Right atrium auricular region (tissue), 2 donors: ENCODE measurements at places on chromosomes 13 and 19. TPM values are rescaled to one million over a fixed set of nuclear protein-coding genes. Genes with fewer than 3 reads are reported as not detected.

AKAP8 gene
- 17.9 TPM for total RNA-seq

DNA sequence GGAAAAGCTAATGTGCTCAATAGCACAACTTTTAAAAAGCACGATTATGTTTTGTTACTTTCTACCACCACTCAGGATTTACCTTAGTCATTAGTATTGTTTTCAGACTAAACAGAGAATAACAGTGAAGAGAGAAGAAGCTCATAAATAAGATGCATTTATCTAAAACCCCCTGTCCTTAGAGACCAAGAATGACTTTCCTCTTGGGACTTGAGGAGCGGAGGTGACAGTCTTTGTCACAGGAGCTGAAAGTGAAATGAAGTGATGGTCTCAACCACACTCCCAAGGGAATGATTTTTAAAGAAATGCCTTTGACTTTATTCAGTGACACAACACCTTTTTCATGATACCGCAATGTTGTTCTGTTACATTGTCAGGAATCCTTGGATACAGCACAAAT lies 190.6 kb upstream of the NBEA start:
- no peak overlapping the region for H3K27ac ChIP-seq
- no peak for DNase-seq
- no peaks in the 10 kb centered on the region for H3K36me3 ChIP-seq
- H3K27me3 ChIP-seq, result no peaks in the 10 kb centered on the region

DNA sequence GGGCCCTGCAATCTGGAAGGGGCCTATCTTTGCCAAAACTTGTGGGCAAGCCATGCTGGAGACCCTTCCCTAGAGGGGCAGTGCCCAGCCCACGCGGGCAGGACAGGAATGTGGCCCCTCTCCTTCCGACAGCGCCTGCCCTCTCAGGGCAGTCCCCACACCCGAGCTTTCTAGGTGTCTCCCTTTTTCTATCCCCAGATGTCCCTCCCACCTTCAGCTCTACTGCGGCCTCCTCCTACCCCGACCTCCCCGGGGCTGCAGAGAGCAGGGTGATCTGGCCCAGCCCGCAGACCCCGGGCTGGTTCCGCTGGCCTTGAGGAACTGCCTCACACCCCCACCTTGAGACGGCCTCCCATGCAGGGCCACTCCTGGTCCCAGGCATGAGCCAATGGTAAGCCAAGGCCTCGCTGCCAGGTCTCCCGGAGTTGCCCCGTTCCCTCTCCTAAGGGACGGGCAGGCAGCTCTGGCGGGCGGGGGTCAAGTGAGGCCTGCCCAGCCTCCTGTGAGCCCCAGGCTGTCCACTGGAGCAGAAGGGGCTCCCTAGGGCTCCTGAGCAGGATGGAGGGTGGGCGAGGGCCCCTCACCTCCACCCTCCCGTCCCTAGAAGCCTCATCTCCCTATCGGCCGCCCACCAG lies 39.7 kb downstream of the KLF2 start:
- no peak overlapping the region for H3K27ac ChIP-seq
- DNase-seq, result no peak
- H3K36me3 ChIP-seq, result peaks cover 7% of the 10 kb centered on the region
- H3K4me3 ChIP-seq, result no peak overlapping the region
- no peaks in the 10 kb centered on the region for H3K27me3 ChIP-seq

GRCh38 chr13:83829810-83830209 lies 52.5 kb downstream of the SLITRK1 start:
- no peaks in the 10 kb centered on the region for H3K36me3 ChIP-seq
- DNase-seq, result no peak
- no peaks in the 10 kb centered on the region for H3K27me3 ChIP-seq
- H3K4me3 ChIP-seq, result no peak overlapping the region

DNA sequence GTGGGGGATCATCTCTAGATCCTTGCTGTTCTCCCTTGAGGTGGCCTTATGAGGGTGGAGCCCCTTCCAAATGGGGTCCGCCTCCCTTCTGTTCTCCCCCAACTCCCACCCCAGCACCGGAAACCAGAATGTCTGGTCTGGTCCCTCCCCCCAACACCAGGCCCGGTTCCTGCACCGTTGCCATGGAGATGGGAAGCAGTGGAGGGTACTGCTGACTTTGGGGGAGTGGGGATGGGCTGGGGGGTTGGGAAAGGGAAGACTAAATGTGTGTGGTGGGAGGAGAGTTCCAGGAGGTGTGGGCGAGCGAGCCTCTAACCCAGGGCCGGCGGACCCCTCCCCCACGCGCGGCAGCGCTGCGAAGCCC lies 1.7 kb downstream of the SHANK1 start:
- peaks cover 6% of the 10 kb centered on the region for H3K27me3 ChIP-seq
- H3K4me1 ChIP-seq, result no peaks in the 10 kb centered on the region
- H3K27ac ChIP-seq, result no peak overlapping the region
- DNase-seq, result no peak
- H3K4me3 ChIP-seq, result peak overlapping the region; percentile 53
- H3K36me3 ChIP-seq, result no peaks in the 10 kb centered on the region

DNA sequence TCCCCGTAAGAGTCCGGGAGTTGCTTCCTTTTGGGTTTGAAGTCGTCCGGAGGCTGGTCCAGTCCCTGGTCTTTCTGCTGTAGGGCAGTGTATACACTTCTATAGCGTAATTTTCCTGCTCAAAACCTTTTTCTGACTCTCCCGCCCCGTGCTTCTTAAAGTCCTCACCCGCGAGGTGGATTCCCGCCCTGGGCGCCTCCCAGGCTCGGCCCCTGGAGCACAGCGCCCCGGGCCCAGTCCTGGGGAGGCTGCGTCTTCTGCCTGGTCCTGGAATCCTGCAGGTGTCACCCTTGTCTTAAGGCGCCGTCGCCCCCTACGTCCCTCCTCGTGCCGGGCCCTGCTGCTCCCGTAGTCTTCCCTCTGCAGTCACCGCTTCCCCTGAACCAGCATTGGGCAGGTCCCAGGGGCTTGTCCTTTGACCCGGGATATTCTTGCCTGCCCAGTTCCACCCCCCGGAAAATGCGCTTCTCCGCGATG lies 34.4 kb upstream of the ZNF808 start:
- no peak overlapping the region for H3K4me3 ChIP-seq
- H3K36me3 ChIP-seq, result no peaks in the 10 kb centered on the region
- no peaks in the 10 kb centered on the region for H3K27me3 ChIP-seq
- DNase-seq, result no peak

GRCh38 chr19:34487651-34488051 lies 6.1 kb downstream of the WTIP start:
- H3K4me3 ChIP-seq, result no peak overlapping the region
- H3K36me3 ChIP-seq, result peaks cover 26% of the 10 kb centered on the region
- H3K27me3 ChIP-seq, result no peaks in the 10 kb centered on the region

PKN1 gene
- total RNA-seq, result 111 TPM

GRCh38 chr19:1266916-1267476 lies 2.1 kb upstream of the CIRBP start:
- H3K4me3 ChIP-seq, result peak overlapping the region; percentile 40
- H3K27ac ChIP-seq, result peak overlapping the region; percentile 93

CEACAM1 gene
- total RNA-seq, result 0.94 TPM

GRCh38 chr13:49464621-49465325 lies 20.7 kb downstream of the SETDB2 start:
- no peak overlapping the region for H3K4me3 ChIP-seq
- no peak for DNase-seq
- peaks cover 39% of the 10 kb centered on the region for H3K36me3 ChIP-seq
- H3K27me3 ChIP-seq, result no peaks in the 10 kb centered on the region

CHST8 gene
- 0.43 TPM for total RNA-seq

GRCh38 chr19:434152-434960 lies 25.4 kb upstream of the C2CD4C start:
- H3K27ac ChIP-seq, result no peak overlapping the region
- no peak for DNase-seq
- H3K4me3 ChIP-seq, result no peak overlapping the region

GRCh38 chr13:27621116-27621365 lies 651 bp upstream of the POLR1D start:
- H3K36me3 ChIP-seq, result no peaks in the 10 kb centered on the region
- H3K4me1 ChIP-seq, result peaks cover 29% of the 10 kb centered on the region
- H3K27ac ChIP-seq, result peak overlapping the region; percentile 98

GRCh38 chr19:45446944-45447343 lies 20.9 kb upstream of the FOSB start:
- DNase-seq, result no peak
- peaks cover 47% of the 10 kb centered on the region for H3K4me1 ChIP-seq
- H3K4me3 ChIP-seq, result no peak overlapping the region
- no peak overlapping the region for H3K27ac ChIP-seq

- DNase-seq, result no peak
- H3K36me3 ChIP-seq, result no peaks in the 10 kb centered on the region
- H3K27me3 ChIP-seq, result no peaks in the 10 kb centered on the region
- no peak overlapping the region for H3K4me3 ChIP-seq
- H3K27ac ChIP-seq, result no peak overlapping the region
Measured at GRCh38 chr13:80612804-80613203, 271.9 kb upstream of the SPRY2 start.

- H3K4me1 ChIP-seq, result no peaks in the 10 kb centered on the region
- H3K36me3 ChIP-seq, result no peaks in the 10 kb centered on the region
- no peaks in the 10 kb centered on the region for H3K27me3 ChIP-seq
Measured at GRCh38 chr19:23901360-23901759, 13.3 kb upstream of the ZNF726 start.

DNA sequence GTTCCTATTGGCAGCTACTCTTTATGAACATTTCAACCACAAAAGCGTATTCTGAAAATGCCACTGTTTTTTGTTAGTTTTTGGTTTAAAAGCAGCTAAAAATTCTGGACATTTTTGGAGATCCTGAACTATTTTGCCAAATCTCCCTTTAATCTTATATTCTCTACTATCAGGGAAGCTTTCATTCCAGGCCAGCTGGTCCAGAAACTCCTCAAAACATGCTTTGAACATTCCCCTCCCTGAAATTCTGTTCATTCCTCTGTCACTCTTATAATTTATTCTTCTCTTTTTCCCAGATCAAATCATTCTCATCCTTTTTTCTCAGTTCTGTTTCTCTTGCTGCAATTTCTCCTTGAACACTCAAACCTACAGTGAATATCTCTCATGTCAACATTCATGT lies 790.9 kb upstream of the ARGLU1 start:
- no peaks in the 10 kb centered on the region for H3K36me3 ChIP-seq
- no peak overlapping the region for H3K27ac ChIP-seq
- no peaks in the 10 kb centered on the region for H3K4me1 ChIP-seq
- H3K27me3 ChIP-seq, result no peaks in the 10 kb centered on the region
- H3K4me3 ChIP-seq, result no peak overlapping the region

DNA sequence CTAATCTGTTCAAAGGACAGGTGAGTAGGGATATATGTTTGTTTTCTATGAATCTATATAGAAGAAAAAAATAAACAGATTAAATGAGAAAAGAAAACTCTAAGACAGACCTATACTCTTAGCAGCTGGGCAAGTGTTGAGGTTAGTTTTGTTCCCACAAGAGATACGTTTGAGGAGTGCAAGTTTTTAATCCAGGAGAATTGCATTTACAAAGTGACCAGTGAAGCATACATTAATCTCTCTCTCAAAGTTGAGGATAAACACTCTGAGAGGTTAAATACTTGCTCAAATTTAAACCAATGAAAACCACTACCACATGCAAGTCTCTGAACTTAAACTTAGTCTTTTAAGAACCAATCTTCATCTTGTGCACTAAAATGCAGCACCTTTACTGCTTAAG lies 930.5 kb upstream of the MIR17HG start:
- H3K27ac ChIP-seq, result no peak overlapping the region
- H3K4me1 ChIP-seq, result no peaks in the 10 kb centered on the region
- no peaks in the 10 kb centered on the region for H3K27me3 ChIP-seq
- no peaks in the 10 kb centered on the region for H3K36me3 ChIP-seq
- DNase-seq, result no peak
- H3K4me3 ChIP-seq, result no peak overlapping the region
